Osteoblast (primary cell): ENCODE measurements at places on chromosomes 2 and 18. TPM values are rescaled to one million over a fixed set of nuclear protein-coding genes. Genes with fewer than 3 reads are reported as not detected.

- DNase-seq, result no peak
Observed at GRCh38 chr2:215627771-215628170, 191.9 kb upstream of the FN1 start.

DNA sequence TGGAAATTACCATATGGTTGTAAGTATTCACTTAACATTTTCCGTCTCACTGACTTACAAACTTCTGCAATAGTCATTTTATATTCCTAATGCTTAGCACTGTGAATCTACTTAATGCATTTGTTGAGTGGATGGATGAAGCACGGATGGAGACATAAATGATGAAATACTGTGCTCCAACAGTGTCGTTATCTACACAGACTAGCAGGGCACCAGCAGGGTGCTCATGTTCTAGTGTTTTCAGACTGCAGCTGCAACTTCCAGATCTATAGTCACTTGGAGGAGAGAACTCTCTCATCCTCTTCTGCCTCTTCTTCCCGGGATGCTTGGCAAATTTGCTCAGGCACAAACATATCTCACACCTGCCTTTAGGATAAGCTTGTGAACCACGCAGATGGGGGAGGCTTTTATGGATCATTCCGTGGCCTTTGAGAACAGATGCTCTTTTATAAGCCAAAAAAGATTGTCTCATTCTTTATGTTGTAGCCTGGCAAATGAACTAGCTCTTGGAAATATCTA lies 797.7 kb downstream of the MBD2 start:
- DNase-seq, result no peak

- DNase-seq, result no peak
Observed at GRCh38 chr2:142650601-142651000, 226.9 kb upstream of the KYNU start.

Gene AQP12B
- total RNA-seq, result not detected in 2 replicates

Gene DBI
- total RNA-seq, result 65.1 and 77.2 TPM in 2 replicates

Gene REG1B
- not detected in 2 replicates for total RNA-seq

GRCh38 chr2:207418419-207418818 lies 111.3 kb upstream of the CREB1 start:
- DNase-seq, result no peak

GRCh38 chr18:10792181-10792580 lies 266.4 kb downstream of the NAPG start:
- no peak for DNase-seq

Gene LRP1B
- total RNA-seq, result under 0.01 TPM in 1 of 2 replicates, not detected in the other

Gene TOGARAM2
- total RNA-seq, result under 0.01 and 0.72 TPM in 2 replicates

Gene DSG2
- 9.0 and 21.2 TPM in 2 replicates for total RNA-seq

DNA sequence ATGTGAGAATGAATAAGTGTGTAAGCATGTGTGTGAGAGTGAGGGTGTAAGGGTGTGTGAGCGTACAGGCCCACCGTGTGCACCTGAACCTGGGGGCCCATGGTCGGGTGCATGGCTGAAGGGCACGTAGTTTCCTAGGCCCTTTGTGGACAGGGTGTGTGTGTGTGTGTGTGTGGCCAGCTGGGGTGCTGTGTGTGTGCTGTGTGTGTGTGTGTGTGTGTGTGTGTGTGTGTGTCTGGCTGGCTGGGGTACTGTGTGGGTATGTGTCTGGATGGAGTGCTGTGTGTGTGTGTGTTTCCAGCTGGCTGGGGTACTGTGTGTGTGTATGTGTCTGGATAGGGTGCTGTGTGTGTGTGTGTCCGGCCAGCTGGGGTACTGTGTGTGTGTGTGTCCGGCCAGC lies 2.0 kb downstream of the SFTPB start:
- no peak for DNase-seq

GRCh38 chr2:227876300-227876801 lies 4.9 kb downstream of the DAW1 start:
- DNase-seq, result no peak

Gene KCNS3
- 1.8 and 2.7 TPM in 2 replicates for total RNA-seq
